ENCODE measurements at places on chromosomes 1 and 21.

DNA sequence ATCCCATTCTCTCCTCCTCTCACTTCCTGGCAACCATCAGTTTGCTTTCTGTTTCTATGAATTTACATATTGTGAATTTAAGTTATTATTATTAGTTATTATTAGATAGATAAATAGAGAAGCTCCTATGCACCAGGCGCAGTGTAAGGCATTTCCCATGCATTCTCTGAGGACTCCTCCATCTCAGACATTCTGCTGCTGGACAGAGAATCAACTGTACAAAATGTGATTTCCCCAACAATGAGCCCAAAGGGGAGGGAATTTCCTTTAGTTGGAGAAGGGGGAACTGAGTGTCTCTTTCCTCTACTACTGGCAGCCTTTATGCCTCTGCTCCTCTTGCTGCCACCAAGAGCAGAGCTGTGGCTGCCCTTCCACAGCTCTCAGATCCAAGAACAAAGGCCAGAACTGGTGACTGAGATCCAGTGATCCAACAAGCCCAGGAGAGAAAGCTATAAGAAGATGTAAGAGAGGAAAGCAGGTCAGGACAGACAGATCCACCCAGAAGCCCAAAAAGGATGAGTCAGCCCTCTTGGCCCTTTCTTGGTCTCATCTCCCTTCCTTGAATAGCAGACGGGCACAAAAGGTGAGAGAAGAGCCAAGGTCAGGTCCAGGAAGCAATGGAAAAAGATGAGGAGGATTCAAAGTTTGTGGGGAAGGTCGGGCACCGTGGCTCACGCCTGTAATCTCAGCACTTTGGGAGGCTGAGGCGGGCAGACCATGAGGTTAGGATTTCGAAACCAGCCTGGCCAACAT is 3.5 kb upstream of the IVL start:
- DNase-seq: no peak

DNA sequence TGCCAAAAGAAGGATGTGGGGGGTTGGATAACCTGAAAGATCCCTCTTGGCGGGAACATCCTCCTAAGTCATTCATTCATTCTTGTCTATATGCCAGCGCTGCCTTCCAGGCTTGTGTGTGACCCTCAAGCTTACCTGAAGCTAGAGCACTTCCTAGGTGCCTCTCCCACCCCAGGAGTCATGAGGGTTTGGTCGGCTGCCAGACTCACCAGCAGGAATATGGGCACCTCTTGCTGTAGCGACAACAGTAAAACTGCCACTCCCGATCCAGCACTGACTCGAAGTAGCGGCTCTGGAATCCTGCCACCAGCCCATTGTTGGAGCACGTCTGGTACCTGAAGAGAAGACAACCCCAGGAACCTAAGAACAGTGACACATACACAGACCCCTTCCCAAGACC is 15.0 kb downstream of the DPT start:
- DNase-seq: no peak

DNA sequence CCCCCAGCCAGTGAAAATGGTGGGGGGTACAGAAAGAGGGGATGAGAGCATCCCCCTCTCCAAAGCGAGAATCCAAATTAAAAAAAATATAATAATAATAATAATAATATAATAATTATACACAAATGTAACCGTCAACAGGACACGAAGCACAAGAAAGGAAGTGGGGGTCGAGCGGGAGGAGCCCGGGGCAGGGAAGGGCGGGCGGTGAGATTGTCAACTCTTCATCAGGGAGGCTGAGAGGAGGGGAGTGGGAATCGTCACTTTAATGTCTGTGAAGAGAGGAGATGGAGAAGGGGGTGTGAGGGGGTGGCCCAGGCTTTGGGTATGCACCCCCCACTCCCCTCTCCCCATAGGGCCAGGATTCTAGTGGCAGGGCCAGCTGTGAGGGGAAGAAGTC is 33.2 kb downstream of the MEF2D start:
- DNase-seq: no peak

GRCh38 chr21:25191141-25191540 is 416.1 kb downstream of the MRPL39 start:
- no peak for DNase-seq

DNA sequence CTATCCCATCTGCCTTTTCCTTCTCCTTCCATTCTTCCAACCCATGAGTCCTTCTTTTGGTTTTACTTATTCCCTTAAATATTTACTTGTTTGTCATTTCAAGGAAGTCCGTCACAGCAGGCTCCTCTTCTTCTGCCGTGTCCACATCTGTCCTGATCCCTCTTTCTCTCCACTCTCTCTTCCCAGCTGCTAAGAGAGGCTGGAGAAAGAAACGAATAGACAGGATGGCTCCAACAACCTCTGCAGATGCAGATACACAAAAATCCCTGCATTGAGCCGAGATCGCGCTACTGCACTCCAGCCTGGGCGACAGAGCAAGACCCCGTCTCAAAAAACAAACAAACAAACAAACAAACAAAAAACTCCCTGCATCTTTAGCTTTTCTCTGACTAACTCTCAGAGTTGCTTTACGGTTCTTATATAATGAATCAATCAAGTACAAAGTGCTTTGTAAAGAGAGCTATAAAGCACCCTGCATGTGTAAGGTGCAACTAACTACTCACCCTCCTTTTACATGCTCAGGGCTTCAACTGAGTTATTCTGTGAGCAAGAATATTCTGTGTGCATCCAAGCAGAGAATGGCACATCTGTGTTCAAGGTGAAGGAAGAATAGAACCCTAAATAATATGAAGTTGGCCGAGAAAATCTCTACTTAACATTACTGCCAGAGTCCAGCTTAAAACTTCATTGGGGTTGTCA is 3.8 kb upstream of the SAMD13 start:
- no peak for DNase-seq

- no peak for DNase-seq
Measured at GRCh38 chr1:25697435-25698217, 81.0 kb downstream of the MAN1C1 start.

DNA sequence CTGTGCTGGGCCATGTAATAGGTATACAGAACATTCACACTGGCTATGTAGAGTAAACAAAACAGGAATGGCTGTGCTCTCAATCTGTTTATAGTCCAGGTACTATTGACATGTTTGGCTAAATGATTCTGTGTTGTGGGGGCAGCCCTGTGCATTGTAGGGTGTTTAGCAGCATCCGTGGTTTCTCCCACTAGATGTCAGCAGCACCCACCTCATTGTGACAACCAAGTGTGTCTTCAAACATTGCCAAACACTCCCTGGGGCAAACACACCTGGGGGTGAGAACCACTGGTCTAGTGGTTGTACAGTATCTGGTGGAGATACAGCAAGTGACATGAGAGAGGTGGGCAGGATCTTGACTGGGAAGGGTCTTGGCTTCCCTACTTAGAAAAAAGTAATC is 80.4 kb upstream of the SPATA6 start:
- DNase-seq: no peak

GRCh38 chr1:225408249-225408648 is 19.6 kb downstream of the LBR start:
- DNase-seq: no peak
